CD4-positive, alpha-beta T cell treated with Interleukin-17A for 4 hours (primary cell): ENCODE measurements at places on chromosomes 3 and 15.
A peak's percentile ranks its signal among the peaks of the same experiment; 100 is the strongest.

DNA sequence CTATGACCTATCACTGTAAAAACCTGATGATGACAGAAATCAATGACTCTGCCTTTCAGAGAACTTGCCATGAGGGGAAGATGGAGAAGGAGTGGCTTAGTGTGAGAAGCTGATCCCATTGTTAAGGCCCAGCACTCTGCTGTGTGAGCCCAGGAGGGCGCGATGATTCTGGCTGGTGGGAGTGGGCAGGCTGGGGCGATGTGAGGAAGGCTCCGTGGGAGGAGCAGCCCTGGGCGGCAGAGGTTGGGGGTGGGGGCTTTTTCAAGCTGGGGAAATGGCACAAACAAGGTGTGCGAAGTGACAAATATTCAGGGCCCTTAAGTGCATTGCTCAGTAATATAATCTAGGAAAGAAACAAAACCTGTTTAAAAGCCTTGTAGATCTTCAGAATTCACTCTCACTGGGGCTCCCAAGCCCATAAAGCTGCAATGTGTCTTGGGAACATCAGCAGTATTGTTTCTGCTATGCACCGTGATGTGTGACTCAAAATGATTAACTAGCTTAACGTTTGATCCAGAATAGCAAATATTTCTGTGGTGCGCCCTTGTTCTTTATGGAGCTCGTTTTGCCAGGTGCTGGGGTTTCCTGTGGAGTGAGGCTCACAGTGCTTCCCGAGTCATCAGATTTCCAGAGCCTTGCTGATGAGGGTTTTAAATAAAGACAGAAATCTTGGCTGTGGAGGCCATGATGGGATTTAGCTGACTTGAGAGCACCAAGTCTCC is 141.0 kb downstream of the CHDH start:
- DNase-seq: no peak

GRCh38 chr3:19543212-19543841 is 390.7 kb downstream of the EFHB start:
- no peak for DNase-seq

- DNase-seq: no peak
Measured at GRCh38 chr3:155069729-155070128, 10.4 kb upstream of the MME start.

- DNase-seq: peak; percentile 28
Measured at GRCh38 chr3:156814295-156814694, 11.9 kb upstream of the LEKR1 start.

DNA sequence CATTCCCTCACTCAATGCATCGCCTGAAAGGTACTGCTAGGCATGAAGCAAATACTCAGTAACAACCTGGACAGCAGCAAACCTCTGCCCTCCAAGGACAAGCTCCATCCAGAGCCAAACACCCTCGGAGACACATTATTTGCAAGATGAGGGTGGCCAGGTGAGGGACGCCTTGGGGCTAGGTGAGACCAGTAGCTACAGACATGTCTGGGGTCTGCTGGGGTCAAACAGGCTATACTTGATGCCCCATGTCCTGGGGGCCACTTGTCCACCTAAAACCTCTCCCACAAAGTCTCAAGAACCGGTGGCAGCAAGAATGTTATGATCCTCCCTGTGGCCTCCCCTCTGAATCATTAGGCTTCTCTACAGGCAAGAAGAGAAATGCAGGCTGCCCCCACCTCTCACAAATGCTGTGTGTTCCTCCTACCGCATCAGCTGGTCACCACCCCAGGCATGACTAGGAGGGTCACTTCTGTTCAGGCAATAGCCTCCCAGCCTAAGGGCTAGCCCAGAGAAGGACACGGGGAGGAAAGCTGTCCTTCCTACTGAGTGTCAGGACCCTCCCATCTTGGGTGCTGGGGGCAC is 54.3 kb downstream of the TBC1D2B start:
- no peak for DNase-seq

GRCh38 chr3:46410669-46411068 is 3.6 kb downstream of the CCRL2 start:
- no peak for DNase-seq

DNA sequence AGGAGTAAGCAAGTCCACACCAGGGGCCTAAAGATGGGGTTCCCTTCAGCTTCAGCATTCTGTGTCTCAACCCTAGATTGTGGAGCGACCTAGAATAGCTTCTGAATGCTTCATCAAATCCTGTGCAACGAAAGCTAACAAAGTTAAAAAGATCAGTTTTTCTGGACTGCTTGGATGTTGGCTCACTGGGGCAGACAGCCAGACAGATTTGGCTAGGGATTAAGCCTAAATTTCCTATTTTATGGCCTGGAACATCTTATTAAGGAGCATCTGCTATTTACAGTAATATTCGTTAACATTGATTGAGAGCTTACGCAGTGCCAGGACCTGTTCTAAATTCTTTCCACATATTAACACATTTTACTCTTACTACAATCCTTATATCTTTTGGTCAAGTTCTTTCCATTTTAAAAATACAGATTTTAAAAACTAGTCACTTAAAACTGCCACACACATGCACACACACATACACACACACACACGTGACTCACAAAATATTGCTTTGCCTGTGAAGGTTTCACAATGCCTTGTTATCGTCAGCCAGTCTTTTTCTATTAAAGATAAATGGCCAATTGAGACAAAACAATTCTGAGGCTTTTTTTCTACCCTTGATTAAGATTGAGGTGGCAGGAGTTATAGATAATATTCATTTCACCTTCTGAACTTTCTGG is 173.3 kb upstream of the SNTN start:
- no peak for DNase-seq

- no peak for DNase-seq
Measured at GRCh38 chr3:13105896-13106250, 32.6 kb upstream of the IQSEC1 start.

- no peak for DNase-seq
Measured at GRCh38 chr3:157857440-157857839, 248.8 kb downstream of the SHOX2 start.

DNA sequence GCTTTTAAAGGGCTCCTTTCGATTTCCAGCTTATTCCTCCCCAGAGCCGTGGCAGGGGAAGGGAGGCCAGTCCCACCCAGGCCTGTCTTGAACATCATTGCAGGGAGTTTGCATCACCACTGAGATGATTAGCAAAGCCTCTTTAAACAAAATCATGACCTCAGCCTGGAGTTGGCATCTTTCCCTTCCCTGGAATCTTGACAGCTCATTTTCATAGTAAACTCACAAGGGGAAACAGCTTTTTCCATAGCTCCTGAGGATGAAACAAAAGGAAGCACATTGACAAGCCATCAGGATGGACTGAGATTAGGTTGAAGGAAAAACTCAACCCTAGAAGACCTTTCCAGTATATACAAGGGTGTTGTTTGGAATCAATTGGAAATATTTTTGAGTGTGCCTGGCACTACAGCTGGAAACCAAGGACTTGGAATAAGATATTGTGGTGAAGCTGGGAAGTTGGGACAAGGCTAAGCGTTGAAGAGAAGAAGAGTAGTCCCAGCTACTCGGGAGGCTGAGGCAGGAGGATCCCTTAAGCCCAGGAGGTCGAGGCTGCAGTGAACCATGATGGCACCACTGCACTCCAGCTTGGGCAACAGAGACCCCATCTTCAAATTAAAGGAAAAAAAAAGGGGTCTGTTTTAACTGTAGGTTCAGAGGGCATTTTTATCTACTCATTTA is 3.1 kb upstream of the LARP6 start:
- DNase-seq: no peak

- no peak for DNase-seq
Measured at GRCh38 chr15:93196135-93196670, 107.2 kb upstream of the RGMA start.

GRCh38 chr15:53670701-53671100 is 88.8 kb downstream of the WDR72 start:
- DNase-seq: no peak

DNA sequence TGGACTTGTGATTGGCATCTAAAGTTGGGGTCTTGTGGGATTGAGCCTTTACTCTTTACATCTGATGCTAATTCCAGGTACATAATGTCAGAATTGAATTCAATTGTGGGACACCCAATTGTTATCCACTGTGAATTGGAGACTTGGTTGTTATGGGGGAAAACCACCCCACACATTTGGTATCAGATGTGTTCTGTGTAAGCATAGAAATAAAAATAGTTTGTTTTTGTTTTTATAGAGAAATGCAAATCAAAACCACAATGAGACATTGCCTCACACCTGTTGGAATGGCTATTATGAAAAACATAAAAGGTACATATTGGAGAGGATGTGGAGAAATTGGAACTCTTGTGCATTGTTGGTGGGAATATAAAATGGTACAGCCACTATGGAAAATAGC is 58.5 kb downstream of the CPA3 start:
- no peak for DNase-seq

GRCh38 chr3:124888482-124889441 is 1.6 kb upstream of the ITGB5 start:
- DNase-seq: no peak

DNA sequence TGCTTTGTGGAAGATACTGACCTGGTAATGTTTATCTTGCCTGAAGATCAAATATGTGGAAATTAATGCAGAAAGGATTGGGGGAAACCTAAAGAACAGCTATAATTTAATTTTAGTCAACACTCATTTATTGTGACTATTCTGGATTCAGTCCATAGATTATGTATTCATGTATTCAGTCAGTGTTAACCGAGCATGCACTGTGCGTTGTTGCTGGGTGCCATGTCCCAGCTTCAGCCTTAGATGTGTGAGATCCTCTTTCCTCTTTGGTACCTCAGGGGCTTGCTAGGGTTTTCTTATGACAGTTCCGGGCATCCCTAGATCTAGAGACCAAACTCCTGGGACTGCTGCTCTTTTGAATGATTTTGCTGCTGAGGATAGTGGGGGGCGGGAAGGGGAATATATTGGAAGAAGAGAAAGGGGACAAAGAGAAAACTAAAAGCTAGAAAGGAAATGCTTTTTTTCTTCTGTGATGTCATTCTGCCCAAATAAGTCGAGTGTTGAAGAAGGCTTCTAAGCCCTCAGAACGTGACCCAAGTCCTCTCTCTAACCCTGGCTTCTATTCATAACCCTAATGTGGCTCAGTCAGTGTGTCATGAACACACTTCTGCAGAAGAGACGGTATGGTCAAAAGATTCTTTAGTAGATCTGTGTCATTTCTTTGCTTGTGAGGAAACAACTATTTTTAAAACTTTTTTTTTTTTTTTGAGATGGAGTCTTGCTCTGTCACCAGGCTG is 33.5 kb downstream of the STARD9 start:
- DNase-seq: peak; percentile 4

GRCh38 chr15:36409819-36410218 is 169.6 kb upstream of the CDIN1 start:
- DNase-seq: no peak

- no peak for DNase-seq
Measured at GRCh38 chr15:100253640-100254039, 88.1 kb downstream of the ADAMTS17 start.

DNA sequence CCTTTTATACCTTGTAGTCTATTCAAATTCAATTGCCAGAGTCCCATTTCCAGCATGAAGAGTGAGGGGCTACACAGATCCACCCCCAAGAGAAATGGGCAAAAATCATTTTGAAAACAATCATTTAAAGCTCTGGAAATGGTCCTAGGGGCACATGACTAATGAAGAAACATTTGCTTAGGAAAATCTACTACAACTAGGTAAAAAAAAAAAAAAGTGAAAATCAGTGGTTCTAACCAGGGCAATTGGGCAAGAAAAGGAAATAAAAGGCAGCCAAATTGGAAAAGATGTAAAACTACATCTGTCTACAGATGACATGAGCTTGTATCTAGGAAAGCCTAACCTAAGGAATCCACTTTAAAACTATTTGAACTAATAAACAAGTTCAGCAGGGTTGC is 9.4 kb downstream of the IMPG2 start:
- no peak for DNase-seq

DNA sequence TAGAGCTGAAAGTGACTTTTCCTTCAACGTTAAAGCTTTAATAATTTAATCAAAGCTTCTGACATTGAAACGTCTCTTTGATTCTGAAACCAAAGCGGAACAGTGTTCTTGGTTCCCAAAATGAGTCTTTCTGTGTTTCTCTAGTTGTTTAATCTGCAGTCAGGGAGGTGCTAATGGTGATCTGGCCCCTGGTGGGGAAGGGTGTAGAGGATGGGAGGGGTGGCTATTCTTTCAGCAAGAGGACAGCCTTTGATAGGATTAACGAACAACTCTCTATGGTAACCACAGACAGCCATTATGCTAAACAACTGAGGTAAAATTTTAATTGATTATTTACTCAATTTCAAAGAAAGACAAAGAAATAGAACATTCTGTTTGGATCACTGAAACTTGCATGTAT is 79.9 kb upstream of the CADPS start:
- no peak for DNase-seq

GRCh38 chr3:104359546-104359945 is 1007.2 kb upstream of the ALCAM start:
- DNase-seq: no peak

- DNase-seq: peak; percentile 40
Measured at GRCh38 chr15:64596701-64597476, 136.5 kb downstream of the ZNF609 start.

- no peak for DNase-seq
Measured at GRCh38 chr3:106428565-106428994, 559.8 kb upstream of the CBLB start.

DNA sequence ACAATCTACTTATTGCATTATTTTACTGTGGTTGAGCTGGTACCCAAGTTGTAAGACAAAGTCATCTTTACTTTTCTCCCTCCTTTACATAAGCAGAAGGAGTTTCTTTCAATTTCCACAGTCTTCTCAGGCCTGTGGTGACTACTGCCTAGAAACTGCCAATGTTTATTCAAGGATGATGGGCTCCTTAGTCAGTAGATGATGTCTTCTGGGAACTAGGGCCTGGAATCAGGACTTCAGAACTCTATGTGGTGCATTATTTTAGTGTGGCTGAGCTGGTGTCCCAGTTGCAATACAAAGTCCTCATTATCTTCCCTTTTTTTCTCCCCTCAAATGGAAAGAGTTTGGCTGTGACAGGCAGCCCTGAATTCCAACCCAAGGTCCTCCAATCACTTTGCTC is 1762.5 kb downstream of the SI start:
- no peak for DNase-seq

- no peak for DNase-seq
Measured at GRCh38 chr3:137300703-137301102, 342.9 kb downstream of the IL20RB start.

DNA sequence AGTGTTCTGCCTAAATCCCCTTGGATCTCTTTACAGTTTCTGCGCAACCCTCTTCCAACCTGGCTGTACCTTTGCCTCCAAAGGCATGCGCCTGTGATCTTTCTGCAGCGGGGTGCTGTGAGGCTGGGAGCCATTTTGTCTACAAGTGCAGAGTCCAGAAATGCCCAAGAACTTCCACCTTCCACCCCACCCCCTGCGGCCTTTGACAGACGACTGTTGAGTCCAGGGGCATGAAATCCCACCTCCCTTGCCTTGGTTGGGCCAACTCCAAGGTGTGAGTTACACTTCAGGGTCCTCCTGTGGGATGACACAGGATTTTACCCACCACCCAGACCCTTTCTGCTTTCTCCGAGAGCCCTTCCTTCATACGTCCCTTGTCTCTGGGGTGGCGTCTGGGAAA is 24.1 kb downstream of the HRH1 start:
- no peak for DNase-seq
